ENCODE measurements at places on chromosomes 11 and 22.

- no peak overlapping the region for H3K27ac ChIP-seq
- no peaks in the 10 kb centered on the region for H3K36me3 ChIP-seq
- H3K4me1 ChIP-seq, result no peaks in the 10 kb centered on the region
- no peak for DNase-seq
- H3K27me3 ChIP-seq, result no peaks in the 10 kb centered on the region
Measured at GRCh38 chr11:129652835-129653234, 162.8 kb upstream of the TMEM45B start.

DNA sequence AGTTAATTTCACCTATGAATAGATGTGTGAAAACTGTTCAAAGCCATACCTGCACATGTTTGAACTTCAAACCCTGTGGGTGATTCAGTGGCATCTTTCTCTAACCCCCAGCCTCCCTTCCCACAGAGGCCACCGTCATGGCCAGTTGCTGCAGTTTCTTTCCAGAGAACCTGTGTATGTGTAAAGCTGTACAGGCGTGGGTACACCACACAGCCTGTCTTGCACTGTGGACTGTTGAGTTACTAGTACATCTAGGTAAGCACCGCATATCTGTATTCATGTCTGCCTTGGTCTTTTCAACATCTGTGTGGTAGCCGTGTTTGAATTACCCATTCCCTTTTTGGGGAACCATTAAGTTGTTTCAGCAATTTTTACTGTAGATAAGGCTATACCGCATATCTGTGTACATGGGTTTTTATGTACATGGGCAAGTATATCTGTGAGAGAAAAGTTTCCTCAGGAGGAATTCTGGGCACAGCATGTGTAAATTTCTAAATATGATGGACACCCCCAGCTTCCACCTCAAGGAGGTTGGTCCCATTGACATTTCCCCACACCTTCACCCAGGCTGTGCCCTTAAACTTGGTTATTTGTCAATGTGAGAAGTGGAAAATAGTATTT, 13.9 kb downstream of the NEAT1 start:
- peak; percentile 34 for DNase-seq
- H3K36me3 ChIP-seq, result peaks cover 34% of the 10 kb centered on the region
- no peak overlapping the region for H3K4me3 ChIP-seq
- peak overlapping the region; percentile 58 for H3K27ac ChIP-seq
- peaks cover 69% of the 10 kb centered on the region for H3K4me1 ChIP-seq

DNA sequence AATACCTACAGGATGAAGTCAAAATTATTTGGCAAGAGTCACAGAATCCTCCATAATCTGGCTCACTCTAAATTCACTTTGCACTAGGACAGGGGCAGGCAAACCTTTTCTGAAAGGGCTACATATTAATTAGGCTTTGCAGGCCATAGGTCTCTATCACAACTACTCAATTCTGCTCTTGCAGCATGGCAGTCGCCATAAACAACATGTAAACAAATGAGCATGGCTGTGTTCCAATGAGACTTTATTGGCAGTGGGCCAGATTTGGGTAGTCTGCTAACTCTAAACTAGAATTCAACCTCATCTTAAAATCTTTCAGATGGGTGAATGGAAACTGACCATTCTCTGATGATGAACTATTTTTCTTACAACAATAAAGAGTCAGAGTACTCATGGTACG, 5.8 kb downstream of the THRSP start:
- no peak for DNase-seq
- no peak overlapping the region for H3K27ac ChIP-seq
- H3K36me3 ChIP-seq, result peaks cover 32% of the 10 kb centered on the region

GRCh38 chr22:31082606-31083376, 1.7 kb downstream of the SMTN start:
- peaks cover 6% of the 10 kb centered on the region for H3K36me3 ChIP-seq
- DNase-seq, result no peak
- H3K27ac ChIP-seq, result peak overlapping the region; percentile 89
- peaks cover 45% of the 10 kb centered on the region for H3K4me1 ChIP-seq
- H3K4me3 ChIP-seq, result peak overlapping the region; percentile 90

- H3K4me3 ChIP-seq, result no peak overlapping the region
- H3K27ac ChIP-seq, result no peak overlapping the region
- H3K27me3 ChIP-seq, result no peaks in the 10 kb centered on the region
- no peaks in the 10 kb centered on the region for H3K36me3 ChIP-seq
- no peak for DNase-seq
- no peaks in the 10 kb centered on the region for H3K4me1 ChIP-seq
Measured at GRCh38 chr11:31030138-31030792, 339.3 kb downstream of the DCDC1 start.

DNA sequence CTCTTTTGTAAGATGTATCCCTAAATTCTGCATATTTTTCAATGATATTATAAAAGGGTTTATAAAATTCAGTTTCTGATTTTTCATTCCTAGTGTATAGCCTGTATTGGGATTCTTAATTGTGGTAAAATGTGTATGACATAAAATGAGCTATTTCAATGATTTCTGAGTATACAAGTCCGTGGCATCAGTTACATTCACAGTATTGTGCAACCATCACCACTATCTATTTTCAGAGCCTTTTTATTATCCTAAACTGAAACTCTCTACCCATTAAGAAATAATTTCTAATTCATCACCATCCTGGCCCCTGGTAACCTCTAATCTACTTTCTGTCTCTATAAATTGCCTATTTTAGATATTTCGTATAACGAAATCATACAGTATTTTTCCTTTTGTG, 39.8 kb downstream of the EIF3F start:
- H3K4me3 ChIP-seq, result no peak overlapping the region
- no peaks in the 10 kb centered on the region for H3K4me1 ChIP-seq
- H3K27ac ChIP-seq, result no peak overlapping the region

GRCh38 chr11:46865340-46865739, 19.3 kb upstream of the CKAP5 start:
- DNase-seq, result no peak
- peaks cover 32% of the 10 kb centered on the region for H3K36me3 ChIP-seq
- no peak overlapping the region for H3K4me3 ChIP-seq
- H3K4me1 ChIP-seq, result no peaks in the 10 kb centered on the region

DNA sequence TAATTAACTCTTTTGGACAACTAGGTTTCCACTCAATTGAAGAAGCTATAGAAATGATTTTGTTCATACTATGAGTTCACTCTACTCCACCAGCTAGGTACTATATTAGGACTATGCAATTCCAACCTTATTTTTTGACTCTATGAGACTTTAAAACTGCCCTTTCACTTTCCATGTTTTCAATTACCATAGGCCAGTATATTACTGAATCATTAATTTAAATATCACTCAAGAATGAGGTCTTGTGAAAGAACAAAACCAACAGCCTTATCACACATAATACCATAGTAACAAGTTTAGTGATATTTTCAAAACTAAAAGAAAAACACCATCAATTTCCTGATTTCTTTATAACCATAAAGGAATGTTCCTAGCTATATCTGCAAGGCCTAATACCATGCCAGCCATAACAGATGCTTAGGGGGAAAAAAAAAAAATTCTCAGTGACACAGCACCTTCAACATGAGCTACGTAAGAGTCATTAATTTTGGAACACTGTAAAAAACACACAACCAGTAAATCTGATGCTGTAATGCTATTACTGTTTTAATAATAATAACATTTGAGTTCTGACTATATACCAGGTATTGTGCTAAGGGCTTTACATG, 6.1 kb downstream of the DCUN1D5 start:
- no peaks in the 10 kb centered on the region for H3K27me3 ChIP-seq
- DNase-seq, result no peak
- H3K27ac ChIP-seq, result no peak overlapping the region
- no peak overlapping the region for H3K4me3 ChIP-seq

DNA sequence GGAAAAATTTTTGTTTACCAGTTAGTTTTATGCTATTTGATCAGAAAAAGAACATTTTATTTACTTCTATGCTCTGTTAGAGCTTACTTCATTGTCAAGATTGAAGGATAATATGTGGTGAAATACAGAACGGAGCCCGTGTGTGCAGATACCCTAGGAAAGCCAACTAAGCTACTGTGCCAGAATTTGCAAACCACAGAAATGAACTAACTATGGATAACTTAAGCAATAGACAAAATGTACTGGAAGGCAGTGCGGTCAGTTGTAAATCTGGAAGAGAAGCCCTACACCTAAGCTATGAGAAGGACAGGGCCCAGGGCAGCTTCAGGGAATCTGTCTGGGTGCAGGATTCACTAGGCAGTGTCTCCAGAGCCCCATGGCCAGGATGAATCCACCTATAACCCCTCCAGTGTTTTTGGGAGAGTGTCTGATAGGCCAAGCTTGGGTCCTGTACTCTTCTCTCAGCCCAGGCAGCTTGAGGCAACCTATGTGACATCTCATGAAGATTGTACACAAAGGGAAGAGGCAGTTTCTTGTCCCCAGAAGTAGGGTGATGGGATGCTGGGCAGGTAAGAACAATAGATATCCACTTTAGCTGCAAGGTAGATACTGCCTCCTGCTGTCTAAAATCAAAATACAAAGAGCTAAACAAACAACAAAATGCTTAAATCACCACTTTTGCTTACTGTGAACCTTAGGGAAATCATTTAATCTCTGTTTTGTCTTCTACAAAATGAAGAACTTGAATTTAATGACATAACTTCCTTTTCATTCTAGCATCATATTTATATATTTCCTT, 12.1 kb downstream of the MMP7 start:
- DNase-seq, result no peak
- no peaks in the 10 kb centered on the region for H3K4me1 ChIP-seq
- H3K36me3 ChIP-seq, result no peaks in the 10 kb centered on the region
- H3K27me3 ChIP-seq, result no peaks in the 10 kb centered on the region
- H3K27ac ChIP-seq, result no peak overlapping the region
- no peak overlapping the region for H3K4me3 ChIP-seq

DNA sequence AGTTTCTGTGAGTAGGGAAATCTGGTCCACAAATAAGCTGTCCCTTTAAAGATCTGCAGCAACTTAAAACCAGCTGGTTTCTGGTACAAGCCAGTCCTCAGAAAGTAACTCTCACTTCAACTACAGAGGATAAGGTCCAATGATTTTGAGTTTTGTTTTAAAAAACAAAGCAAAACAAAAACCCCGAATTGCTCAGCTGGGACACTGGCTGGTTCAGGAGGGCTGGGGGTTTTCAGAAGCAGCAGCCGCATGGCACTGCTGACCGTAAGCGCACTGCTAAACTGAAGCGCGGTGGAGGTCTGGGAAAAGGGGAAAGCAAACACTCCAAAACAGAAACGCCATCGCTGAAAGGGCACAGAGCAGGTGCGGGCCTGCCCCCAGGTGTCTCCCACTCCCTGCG, 59.7 kb downstream of the MICAL3 start:
- H3K27me3 ChIP-seq, result no peaks in the 10 kb centered on the region
- H3K27ac ChIP-seq, result no peak overlapping the region
- H3K4me1 ChIP-seq, result peaks cover 3% of the 10 kb centered on the region
- H3K4me3 ChIP-seq, result no peak overlapping the region
- no peak for DNase-seq

- no peaks in the 10 kb centered on the region for H3K27me3 ChIP-seq
- no peak overlapping the region for H3K27ac ChIP-seq
- H3K36me3 ChIP-seq, result no peaks in the 10 kb centered on the region
- H3K4me3 ChIP-seq, result no peak overlapping the region
- DNase-seq, result no peak
Measured at GRCh38 chr22:23431337-23432072, 148.6 kb downstream of the IGLL1 start.

DNA sequence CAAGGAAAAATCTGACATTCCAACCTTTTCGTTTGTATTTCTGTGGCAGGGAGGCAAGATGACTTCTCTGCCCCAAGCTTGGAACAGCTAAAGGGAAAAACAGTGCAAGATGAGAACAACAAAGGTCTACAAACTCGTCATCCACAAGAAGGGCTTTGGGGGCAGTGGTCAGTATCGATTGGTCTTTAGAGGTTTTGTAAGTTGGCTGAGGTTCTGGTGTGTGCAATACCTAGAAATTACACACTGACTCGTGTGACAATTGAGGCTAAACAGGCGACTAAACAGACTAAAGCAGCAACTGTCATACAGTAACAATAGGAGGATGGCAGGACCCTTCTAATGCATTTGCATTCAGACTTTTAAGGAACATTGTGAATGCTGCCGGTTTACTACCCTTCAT, 994 bp downstream of the DEPDC5 start:
- peaks cover 30% of the 10 kb centered on the region for H3K4me1 ChIP-seq
- H3K36me3 ChIP-seq, result peaks cover 6% of the 10 kb centered on the region
- H3K27ac ChIP-seq, result no peak overlapping the region
- no peaks in the 10 kb centered on the region for H3K27me3 ChIP-seq
- no peak overlapping the region for H3K4me3 ChIP-seq
- no peak for DNase-seq

GRCh38 chr11:15969281-15969680, 387.1 kb downstream of the SOX6 start:
- no peak overlapping the region for H3K4me3 ChIP-seq
- peaks cover 26% of the 10 kb centered on the region for H3K4me1 ChIP-seq
- no peaks in the 10 kb centered on the region for H3K27me3 ChIP-seq
- peak; percentile 80 for DNase-seq
- H3K36me3 ChIP-seq, result no peaks in the 10 kb centered on the region

DNA sequence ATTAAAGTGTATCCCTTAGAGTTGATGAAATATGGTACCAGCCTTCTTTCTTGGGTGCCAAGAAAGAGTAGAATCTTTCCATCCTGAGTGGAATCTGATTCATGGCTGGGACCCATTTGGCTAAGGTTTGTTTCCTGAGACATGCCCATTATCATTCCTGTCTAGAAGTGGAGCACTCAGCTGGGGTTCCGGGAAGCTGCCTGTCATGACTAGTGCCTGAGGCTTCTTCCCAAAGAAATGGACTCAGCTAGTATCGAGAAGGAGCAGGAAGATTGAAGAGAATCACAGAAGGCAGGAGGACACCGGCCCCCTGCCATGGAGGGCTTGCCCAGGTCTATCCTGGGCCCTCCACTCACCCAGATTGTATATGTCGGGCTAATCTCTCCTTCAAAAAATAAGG, 57.6 kb downstream of the KREMEN1 start:
- peaks cover 11% of the 10 kb centered on the region for H3K36me3 ChIP-seq
- no peak for DNase-seq
- H3K4me3 ChIP-seq, result no peak overlapping the region
- no peaks in the 10 kb centered on the region for H3K27me3 ChIP-seq
- H3K27ac ChIP-seq, result no peak overlapping the region
- H3K4me1 ChIP-seq, result peaks cover 10% of the 10 kb centered on the region

GRCh38 chr11:13207270-13207664, 70.3 kb upstream of the BMAL1 start:
- peak overlapping the region; percentile 44 for H3K4me3 ChIP-seq
- no peaks in the 10 kb centered on the region for H3K36me3 ChIP-seq
- no peaks in the 10 kb centered on the region for H3K27me3 ChIP-seq
- H3K4me1 ChIP-seq, result peaks cover 12% of the 10 kb centered on the region
- no peak for DNase-seq
- H3K27ac ChIP-seq, result peak overlapping the region; percentile 83

DNA sequence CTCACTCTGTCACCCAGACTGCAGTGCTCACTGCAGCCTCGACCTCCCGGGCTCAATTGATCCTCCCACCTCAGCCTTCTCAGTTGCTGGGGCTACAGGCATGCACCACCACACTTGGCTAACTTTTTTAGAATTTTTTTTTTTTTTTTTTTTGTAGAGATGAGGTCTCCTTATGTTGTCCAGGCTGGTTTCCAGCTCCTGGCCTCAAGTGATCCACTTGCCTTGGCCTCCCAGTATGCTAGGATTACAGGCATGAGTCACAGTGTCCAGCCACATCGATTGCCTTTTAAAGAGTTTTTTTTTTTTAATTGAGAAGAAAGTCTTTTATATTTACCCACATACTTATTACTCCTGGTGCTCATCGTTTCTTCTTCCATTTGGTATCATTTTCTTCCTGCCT, 30.0 kb downstream of the PARVG start:
- no peaks in the 10 kb centered on the region for H3K27me3 ChIP-seq
- H3K4me3 ChIP-seq, result no peak overlapping the region
- H3K27ac ChIP-seq, result no peak overlapping the region
- no peaks in the 10 kb centered on the region for H3K36me3 ChIP-seq
- peaks cover 12% of the 10 kb centered on the region for H3K4me1 ChIP-seq

GRCh38 chr22:39917197-39917643, 16.3 kb downstream of the GRAP2 start:
- no peaks in the 10 kb centered on the region for H3K36me3 ChIP-seq
- H3K4me1 ChIP-seq, result peaks cover 3% of the 10 kb centered on the region
- H3K4me3 ChIP-seq, result no peak overlapping the region
